ENCODE measurements at places on chromosomes 11 and 22.

- DNase-seq: no peak
These were observed 73.7 kb upstream of the KIRREL3 start for GRCh38 chr11:127074151-127074761.

DNA sequence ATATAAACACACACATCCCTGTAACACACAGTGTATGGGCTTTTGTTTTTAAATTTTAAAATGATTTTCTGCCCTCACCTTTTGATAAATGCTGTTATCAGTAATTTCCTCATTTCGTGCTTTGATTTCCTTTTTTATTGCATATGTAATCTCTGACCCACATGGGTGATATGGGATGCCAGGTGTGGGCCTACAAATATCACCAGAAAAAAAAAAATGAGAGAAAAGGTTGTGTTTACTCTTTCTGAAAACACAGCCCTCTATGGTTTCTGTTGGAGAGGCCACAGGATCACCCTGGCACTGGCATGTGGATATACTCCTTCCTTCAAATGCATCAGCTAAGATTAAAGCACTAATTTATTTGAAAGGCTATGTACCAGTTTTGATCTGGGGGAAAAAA is 17.0 kb downstream of the DRD2 start:
- no peak for DNase-seq

DNA sequence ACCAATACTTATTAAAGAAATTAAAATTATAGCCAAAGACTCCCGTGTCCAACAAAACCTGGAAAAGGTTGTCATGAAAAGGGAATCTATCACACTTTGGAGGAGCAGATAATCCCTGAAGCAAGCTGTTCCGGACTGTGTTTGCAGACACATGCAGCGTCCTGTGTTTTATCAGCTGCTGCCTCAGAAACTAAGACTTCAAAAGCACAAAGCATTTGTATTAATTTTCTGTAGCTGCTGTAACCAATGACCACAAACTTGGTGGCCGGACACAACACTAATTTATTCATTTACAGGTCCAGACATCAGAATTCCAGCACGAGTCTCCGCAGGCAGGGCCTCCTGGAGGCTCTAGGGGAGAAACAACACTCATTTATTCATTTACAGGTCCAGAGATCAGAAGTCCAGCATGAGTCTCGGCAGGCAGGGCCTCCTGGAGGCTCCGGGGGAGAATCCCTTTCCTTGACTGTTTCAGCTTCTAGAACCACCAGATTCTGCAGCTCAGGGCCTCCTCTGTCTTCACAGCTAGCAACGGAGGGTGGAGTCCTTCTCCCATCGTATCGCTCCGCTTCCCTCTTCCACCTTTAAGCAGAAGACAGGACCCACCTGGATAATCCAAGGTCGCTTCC is 465.3 kb downstream of the BRD1 start:
- no peak for DNase-seq

- DNase-seq: peak; percentile 56
These were observed 19.5 kb downstream of the PIK3IP1 start for GRCh38 chr22:31272522-31273446.

DNA sequence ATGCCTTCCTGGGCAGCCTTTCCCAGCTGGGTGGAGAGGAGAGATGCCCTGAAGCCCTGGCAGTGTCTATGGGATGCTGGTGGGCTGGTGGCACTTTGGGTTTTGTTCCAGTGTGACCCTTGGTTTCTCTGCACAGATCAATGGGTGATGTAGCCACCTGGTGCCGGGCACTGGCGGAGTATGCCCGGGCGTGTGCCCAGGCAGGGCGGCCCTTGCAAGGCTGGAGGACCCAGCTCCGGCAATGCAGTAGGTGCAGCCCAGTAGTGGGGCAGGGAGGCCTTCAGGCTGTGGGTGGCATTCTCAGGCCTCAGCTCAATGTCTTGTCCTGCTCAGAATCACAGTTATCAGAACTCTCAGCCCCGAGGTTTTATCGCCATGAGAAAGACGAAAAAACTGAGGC is 11.9 kb downstream of the OTOG start:
- DNase-seq: no peak

DNA sequence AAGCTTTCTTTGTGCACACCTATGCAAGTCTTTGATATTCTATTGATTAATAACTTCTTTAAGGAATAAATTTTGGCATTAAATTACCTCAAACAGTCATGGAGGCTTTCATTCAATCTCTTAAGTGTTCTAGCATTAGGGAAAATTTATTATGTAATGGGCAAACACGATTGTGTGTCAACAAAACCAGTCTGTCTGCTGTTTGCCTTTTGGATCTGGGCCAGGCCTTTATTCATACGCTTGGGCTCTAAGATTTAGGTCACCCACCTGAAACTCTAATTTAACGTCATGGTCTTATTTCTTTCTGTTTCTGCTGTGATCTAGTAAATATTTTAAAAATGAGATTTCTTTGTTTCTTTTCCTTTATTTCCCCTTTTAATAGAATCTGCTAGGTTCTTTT is 1270.6 kb downstream of the LRRC4C start:
- no peak for DNase-seq

DNA sequence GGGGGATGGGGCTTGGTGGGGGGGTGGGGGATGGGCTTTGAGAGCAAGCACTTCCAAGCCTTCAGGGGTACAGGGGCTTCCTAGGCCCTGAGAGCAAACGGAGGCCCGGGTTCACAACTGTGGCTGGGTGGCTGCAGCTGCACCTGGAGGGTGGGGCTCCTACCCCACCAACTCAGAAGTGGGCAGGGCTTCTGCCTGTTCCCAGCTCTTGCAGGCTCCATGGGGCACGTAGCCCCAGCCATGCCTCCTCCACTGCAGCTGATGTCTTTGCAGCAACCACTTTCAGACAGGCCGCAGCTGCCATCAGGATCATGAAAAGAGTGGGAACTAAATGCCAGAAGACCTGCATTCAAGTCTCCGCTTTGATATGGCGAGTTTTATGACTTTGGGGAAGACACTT is 464.3 kb downstream of the NELL1 start:
- DNase-seq: no peak

DNA sequence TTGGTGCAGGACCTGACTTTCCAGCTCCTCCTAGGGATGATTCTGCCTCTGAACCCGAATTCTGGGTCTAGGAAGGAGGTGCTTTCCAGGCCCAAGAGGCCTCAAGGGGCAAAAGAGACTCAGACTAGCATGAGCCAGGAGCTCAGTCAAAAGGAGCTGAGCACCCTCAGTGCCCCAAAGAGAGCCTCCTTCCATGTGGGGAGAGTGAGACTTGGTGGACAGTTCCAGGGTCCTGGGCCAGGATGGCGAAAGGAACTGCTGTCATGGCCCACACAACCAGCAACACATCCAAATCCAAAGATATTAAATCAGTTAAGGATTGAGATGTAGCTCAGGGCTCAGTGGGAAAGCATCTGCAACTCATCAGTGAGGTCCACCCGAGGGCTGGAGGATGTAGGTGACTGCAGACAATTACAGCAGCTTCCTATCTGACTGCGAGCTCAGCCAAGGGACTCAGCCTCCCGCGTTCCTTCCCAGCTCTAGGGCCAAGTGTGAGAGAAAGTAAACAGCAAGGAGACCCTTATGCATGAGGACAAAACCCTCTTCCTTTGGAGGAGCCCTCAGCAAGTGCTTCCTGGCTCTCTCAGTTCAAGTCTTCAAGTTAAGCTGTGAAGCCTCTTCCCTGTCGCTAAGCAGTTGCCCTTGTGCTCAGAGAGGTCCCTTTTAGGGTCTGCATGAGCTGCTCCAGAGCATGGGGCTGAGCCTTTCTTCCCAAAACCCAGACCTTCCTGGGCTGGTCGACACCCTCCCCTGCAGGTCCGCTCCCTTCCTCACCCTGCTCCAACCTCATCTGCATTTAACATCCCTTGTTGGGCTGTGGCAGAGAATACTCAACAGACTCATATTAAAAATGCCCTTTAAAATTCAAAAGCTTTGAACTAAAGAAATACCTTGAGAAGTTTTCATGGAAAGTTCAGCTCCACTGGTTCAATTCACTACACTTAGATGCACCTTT is 35.8 kb downstream of the C11orf58 start:
- no peak for DNase-seq

DNA sequence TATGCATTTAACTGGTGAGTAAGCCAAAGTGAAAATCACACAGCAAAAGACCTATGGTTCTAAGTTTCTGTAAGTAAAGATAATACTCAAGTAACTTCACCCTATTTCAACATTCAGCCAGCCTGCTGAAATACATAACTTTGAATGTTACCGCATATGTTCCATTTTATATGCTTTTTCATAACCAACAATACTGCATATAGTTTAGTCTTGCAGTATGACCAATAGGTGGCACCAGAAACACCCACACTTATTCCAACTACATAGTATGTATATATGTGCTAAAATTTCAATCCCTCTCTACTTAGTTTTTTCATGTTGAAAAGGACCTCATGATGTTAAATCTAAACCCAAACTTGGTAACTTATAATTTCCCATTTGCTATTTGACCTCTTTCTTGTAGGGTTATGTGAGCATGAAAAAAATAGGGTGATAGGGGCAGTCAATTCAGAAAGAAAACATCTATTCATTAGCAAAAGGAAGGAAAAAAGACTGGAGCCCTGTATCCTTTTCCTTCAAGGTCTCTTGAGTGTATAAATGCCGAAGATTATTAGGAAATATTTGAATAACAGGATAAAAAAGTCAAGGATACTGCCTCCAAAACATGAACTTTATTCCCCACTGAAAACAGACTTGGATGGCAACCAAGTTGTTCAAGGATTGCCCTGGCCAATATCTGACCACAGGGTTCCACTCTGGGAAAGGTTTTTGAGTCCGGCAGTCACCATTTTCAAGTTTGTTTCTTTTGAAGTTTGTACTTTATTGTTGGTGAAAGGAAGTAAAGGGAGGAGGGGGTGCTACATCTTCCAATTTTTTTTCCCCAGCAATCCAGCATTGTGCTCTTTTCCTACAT is 23.8 kb upstream of the FZD4 start:
- DNase-seq: peak; percentile 61

GRCh38 chr11:57311109-57311936 is 13.4 kb downstream of the TNKS1BP1 start:
- peak; percentile 98 for DNase-seq

- DNase-seq: no peak
These were observed 1223.9 kb downstream of the BRD1 start for GRCh38 chr22:48603621-48604320.

GRCh38 chr11:27296497-27296896 is 66.5 kb downstream of the CCDC34 start:
- DNase-seq: peak; percentile 74

DNA sequence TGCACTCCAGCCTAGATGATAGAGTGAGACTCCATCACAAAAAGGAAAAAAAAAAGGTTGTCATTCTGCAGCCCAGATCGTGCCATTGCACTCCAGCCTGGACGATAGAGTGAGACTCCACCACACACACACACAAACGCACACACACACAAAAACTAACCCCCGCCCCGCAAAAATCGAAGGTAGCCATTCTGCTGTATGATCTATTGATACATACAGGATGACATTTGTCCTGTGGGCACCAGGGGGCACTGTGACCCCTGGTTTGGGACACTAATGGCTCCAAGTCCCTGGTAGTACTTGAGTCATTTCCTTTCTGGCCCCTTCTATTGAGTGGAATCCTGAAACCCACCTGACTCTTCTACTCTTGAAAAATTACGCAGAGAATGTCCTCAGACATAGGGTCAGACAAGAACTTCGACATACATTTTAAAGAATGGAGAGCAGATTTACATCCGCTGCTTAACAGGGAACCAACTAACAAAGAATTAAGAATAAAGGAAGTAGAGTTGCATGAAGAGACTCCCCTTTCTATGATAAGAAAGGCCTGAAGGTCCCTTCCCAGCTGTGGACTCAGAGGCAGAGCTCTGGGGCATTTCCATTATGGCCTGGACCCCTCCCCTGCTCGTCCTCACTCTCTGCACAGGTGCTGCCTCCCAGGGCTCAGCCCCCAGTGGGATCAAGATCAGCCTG is 35.0 kb upstream of the PRAME start:
- DNase-seq: peak; percentile 53

All from iris pigment epithelial cell (primary cell).